ENCODE measurements at places on chromosomes 4 and X.

DNA sequence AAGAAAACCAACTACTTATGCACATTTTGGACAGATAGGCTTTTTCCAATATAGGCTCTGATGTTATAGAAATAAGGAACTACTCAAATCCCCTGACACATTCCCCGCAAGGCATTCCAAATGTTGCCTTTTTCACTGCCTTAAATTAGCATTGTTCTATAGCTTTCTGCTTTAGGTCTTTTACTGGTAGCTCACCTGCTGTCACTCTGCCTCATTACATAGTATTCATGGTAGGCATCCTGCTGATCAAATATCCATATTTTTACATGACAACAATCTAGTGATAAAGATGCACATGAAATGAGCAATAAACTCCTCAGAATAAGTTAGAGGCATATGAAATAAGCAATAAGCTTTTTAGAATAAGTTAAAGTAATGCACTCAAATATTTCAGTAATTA lies 542.7 kb downstream of the FAM133A start:
- no peak for DNase-seq

DNA sequence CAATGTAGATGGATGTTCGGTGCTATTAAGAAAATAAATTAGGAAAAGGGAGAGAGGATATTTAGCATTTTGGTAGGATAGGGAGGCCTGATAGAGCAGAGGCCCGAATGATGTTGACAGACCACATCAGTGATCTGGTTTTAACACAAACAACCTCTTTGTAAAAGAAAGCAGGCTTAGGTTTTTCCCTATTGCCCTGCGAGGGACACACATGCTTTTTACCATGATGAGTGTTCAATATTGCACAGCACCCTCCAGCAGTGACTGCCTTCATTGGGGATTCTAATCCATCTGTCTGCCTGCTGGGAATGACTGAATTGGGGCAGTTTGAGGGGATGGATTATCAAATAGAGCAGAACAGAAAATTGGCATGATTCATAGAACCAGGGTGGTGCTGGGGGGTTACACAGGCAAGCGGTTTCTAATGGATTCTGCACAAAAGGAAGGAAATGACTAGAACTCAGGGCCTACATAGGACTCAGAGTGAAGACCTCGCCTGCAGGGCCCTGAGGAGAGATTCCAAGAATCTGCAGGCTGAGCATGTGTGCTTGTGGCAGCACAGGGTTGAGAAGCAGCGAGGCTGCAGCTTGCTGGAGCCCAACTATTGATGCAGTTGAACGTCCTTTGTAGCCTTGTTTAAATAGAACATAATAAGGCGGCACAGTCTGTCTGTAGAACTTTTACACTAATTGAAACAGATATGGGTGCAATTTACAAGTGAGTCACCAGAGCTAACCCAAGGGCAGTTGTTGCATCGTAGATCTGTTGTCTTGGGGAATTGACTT lies 58.0 kb downstream of the RHOH start:
- no peak for DNase-seq

GRCh38 chr4:91636083-91636482 lies 667.7 kb upstream of the GRID2 start:
- no peak for DNase-seq

DNA sequence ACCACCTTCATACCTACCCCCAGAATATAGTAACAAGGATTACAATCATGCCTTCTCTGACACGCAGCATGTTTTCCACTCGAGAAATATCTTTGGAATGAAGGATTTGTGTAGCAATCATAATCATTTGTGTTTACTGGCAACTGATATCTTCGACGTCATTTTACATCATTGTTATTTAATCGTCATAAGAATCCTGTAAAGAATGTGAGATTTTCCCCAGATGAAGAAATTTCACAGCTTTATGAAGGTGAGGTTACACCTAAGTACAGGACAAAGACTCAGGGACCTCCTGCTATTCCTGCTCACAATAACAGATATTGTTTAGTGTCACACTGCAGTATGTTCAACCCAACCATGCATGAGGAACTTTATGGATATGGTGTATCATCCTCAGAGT lies 198.2 kb upstream of the LDB2 start:
- DNase-seq = no peak

- DNase-seq = peak; percentile 48
These were observed 854 bp downstream of the RNF113A start for GRCh38 chrX:119870626-119871131.

- no peak for DNase-seq
These were observed at the start of gene ARHGAP6 for GRCh38 chrX:11665168-11666111. Gene ARHGAP6 (minus strand): TSS chrX:11665920. CDS start chrX:11664828, 1,092 bp downstream.

GRCh38 chrX:8755116-8755515 lies 23.2 kb upstream of the ANOS1 start:
- DNase-seq = peak; percentile 45

DNA sequence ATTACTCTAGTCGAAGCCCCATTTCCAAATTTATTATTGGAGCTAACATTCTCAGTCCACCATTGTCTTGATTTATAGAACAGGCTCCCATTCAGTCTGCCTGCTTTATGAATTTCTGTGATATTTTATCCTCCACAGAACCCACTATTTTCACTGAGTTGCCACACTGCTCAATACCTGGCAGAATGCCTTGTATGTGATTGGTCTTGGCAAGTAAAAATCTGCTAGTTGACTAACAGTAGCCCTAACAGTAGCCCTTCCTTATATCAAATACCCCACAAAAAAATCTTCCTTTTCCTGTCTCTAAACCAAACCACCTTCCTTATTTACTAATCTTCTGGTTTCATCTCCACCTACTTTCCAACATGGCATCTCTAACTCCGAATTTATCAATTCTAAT lies 82.6 kb downstream of the CHM start:
- no peak for DNase-seq

DNA sequence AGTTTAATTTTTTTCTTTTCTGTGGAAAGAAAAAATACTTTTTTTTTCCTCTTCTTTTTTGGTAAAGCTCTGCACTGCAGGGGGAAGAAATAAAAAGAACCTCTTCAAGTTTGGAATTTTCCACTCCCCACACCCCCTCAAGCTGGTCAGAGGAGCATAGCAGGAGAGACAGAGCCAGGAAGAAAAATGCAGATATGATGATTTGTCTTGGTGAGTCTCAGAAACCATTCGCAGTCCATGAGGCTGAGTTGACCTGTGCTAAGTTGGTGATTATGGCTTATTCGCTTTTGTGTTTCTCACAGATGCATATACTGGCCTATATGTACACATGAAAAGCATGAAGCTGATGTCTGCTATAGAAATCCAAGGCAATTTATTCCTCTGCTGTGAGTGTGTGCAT lies 205.9 kb downstream of the LDB2 start:
- no peak for DNase-seq

DNA sequence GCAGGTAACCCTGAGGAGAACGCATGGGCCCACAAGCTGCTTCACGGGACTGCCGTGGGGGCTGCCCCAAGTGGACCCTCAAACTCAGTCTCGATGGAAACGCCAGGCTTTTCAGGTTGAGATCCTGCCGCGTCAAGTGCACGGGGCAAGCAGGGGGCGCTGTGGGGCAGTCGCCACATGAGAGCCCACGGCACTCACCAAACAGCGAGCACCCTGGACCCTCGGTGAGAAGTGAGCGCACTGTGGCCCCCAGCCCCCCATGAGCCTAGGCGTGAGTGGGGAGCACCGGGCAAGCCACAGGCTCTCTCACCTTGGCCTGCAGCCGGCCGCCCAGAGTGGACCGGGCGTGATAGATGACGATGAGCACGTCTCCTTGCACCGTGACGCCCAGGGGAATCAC lies 50.9 kb upstream of the CPLX1 start:
- DNase-seq = no peak

DNA sequence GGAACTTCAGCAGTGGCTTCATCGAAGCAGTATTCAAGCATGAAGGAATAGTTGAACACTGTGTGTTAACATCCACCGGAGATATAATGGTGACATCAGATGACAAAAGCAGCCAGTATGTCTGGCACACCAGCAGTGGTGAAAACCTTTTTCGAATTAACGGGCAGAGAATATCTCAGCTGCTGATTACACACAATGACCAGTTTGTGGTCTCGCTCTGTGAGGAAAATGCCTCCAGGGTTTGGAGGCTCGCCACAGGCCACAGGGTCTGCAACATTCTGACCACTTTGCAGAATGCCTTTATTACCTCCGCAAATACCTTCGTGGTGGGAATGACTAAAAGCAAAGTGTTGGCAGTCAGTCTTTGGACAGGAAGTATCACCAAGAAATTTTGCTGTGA lies 201.5 kb downstream of the NWD2 start:
- no peak for DNase-seq

- no peak for DNase-seq
These were observed 12.2 kb upstream of the MCF2 start for GRCh38 chrX:139720136-139720535.
